Activated naive CD8-positive, alpha-beta T cell treated with anti-CD3 and anti-CD28 coated beads, Interleukin-2, amount 50 U/mL, for 16 hours (primary cell): ENCODE measurements at places on chromosomes 1 and 21.

- no peak for DNase-seq
These were observed 57.9 kb downstream of the FMN2 start for GRCh38 chr1:240149484-240150094.

- no peak for DNase-seq
These were observed 58.6 kb downstream of the FMO4 start for GRCh38 chr1:171372418-171373084.

- no peak for DNase-seq
These were observed 1.5 kb upstream of the FCRLA start for GRCh38 chr1:161705537-161705936.

GRCh38 chr1:71106658-71107322 is 26.0 kb upstream of the ZRANB2 start:
- DNase-seq = no peak

- DNase-seq = no peak
These were observed 387.6 kb downstream of the LTN1 start for GRCh38 chr21:28604946-28605537.

DNA sequence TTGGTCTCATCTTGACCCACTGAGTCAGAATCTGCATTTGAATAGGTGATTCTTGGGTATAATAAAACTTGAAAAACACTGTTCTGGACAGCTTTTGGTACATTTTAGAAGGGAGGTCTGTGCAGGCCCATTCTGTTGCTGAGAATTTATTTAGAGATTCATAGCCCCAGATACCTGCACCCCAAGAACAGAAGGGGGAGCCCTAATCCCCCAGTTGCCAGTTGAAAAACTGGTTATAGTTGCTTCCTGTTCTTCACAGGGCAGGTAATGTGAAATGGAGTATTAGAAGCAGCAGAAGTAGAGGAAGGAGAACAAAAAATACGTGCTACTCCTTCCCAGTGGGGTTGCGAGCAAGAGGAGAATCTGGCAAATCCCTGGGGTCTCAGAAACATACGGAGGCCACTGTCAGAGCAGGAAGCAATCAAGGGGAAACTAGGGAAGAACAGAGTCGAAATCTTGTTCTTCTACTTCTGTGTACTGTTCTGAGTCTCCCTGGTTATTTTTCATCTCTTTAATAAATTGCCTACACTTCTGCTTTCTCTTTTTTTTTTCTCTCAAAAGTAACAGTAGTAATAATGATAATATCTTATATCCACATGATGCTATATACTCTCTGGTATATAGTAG is 4.6 kb upstream of the CLCA2 start:
- DNase-seq = no peak

DNA sequence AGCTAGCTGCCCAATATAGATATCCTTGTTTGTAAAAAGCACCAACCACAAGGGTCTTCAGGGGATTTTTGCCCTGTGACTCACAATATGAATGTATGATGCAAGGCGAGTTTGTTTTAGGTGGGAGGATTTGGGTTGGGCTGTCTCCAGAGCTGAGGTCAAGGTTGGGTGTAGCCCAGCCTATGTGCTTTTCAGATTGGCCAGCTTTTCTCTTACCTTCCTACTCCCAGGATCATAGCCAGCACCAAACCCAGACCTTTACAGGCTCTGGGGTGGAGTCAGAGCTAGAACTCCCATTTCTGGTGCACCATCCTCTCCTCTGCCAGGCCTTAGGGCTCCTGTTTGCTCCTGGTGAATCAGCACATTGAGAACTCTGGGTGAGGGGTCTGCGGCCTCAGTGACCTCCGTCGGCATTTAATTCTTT is 55.6 kb upstream of the GCLM start:
- DNase-seq = no peak

DNA sequence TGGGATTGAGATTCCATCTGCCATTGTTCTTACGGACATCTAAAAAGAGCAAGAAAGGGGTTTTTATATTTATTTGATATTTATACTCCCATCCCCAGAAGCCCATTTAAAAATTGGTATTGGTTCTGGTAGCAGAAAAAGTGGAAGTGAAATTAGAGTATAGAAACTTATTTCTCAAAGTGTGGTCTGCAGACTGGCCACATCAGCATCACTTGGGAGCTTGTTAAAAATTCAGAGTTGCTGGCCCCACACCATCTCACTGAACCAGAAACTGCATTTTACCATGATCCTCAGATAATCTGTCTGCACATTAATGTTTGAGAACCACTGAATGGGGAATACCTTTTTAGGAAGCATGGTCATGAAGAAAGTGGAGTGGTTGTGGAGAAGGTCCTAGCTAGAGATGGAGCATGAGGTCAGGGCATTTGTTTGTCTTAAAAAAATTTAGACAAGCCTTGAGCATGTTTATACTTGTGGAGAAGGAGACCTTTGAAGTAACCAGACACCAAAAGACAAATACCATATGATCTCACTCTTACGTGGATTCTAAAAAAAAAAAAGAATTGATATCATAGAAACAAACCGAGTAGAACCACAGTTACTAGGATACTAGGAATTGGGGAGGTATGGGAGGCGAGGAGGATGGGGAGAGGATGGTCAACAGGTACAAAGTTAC is 116.3 kb downstream of the ST6GALNAC3 start:
- no peak for DNase-seq

DNA sequence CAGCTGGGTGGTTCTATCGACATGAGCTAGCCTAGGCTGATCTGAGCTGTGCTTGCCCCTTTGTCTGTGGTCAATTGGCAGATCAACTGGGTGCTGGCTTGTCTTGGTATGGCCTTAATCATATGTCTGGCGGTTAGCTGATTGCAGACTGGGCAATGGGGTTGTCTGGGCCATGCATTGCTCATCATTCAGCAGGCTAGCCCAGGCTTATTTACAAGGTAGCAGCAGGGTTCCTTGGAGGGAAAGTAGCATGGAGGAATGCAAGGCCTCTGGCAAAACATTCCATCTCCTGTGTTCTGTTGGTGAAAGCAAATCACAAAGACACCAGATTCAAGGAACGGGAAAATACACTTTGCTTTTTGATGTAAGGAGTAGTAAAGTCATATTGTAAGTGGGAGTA is 84.0 kb upstream of the IVNS1ABP start:
- no peak for DNase-seq

- DNase-seq = no peak
These were observed 14.4 kb upstream of the BCL10 start for GRCh38 chr1:85290826-85291225.

GRCh38 chr1:231523816-231524215 is 4.7 kb upstream of the TSNAX start:
- no peak for DNase-seq
